ENCODE measurements at places on chromosomes 7 and 10.

- peak; percentile 42 for DNase-seq
These were observed 34.8 kb downstream of the GRID2IP start for GRCh38 chr7:6516387-6516983.

DNA sequence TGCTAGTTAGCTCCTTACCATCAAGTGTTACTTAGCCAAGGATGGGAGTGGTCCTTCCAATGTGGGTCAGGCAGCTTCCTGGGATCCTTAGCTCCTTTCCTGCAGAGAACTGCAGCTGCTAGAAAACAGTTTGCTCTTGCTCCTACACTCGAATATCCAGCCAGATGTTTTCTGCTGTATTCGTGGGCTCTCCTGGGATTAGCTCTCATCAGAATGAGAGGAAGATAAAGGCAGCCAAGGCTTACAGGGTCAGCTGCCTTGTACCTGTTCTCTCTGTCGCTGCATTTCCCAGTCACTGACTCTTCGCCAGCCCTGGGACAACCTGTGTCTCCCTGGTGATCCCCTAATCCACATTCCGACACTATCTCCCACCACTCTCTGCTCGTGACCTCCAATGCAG is 29.0 kb downstream of the NEUROD6 start:
- no peak for DNase-seq

DNA sequence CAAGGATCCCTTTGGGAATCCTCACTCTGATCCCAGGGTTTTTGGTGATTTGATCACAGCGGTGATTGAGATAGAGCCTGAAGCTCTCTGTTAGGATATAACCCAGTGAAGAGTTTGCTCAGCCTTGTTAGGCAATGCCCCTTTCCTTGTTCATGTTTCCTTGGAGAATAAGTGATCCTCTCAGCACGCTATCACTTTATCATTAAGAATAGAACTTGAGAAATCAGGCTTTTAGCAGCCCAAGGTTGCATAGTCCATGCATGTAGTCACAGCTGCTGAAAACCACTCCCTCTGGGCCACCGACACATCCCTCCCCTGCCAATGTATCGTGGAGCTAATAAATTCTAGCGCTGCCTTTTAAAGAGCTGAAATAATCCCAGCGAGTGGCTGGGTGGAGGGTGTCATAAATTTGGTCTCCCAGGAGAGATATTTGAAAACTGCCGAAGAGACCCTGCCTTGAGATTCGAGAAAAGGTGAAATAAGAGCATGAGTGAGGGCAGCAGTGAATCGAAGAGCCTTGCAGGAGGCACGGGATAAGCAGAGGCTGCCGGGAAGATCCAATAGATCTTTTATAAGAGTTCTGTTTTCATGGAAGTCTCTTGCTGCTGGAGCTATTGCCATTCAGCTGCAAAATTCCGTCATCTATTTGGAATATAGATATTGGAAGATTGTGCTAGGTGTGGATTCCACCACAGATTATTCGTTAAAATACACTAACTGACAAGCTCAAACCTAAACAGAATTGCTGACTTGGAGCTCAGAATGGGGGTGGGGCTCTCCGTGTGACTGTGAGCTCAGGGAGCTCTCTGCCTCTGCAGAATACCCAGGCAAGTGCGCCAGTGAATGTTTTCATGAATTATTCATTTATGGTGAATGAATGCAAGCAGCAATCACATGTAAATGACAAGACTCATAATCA is 249.8 kb downstream of the TRIL start:
- no peak for DNase-seq

DNA sequence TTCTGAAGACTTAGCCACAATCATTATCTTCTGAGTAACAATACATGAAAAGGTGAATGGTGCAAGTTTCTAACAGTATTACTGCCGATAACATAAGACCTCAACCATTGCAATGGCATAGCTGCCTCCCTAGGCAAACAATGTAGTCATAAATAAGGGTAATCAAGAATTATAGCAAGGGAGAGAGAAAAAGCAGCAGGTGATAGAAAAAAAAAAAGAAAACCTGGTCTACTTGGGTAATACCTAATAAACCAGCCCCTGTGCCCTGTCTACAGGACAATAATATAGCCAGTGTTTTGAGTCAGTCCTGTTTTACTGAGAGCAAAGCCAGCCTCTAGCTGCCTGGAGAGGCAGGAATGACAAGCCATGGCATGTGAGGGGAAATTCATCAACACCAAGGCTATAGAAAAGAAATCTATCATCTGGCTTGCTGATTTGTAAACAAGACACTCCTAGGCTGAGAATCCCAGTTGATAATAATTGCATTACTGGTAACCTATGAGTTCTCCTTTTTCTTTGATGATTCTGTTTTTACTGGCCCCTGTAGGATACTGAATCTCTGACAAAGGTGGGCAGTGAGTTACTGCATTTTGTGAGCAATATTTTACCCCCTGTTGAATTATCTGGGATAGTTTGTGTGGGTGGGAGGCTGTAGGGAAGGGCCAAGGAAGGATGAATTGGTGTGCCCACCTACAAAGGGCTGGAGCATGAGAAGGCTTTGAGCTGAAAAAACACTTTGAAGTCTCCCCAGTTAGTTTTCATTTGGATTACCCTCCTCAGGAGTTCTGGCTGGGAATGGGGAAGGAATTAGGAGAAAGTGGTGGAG is 1.7 kb upstream of the WEE2 start:
- DNase-seq = no peak

DNA sequence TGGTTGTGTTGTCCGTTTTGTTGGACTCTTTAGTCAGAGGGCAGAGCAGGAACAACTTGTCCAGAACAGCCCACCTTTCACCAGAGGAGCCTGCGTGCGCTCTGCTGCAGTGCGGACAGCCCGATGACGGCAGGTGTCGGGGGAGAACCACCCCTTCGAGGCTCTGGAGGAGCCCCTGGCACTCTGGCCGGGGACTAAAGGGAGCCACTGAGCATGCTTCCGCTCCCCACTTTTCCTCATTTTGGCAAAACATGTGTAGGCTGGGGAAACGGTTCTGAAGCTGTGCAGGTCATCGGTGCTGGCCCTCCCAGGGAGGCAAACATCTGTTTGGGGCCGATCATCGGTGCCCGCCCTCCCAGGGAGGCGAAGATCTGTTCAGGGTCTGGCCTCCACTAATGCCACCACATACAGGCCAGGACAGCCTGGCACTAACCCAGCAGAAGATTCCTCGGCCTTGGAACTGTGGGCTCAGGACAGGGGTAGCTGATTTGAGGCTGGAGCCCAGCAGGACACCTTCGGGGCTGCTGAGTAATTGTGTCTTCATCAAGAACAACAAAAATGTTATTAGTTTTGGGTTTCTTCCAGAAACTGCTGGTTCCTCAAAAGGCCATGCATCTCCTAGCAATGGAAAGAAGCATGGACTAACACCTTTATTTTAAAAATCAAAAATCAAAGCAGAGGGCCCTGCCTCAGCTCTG is 124.4 kb upstream of the TCERG1L start:
- DNase-seq = no peak

Measured in NCI-H187 treated with DMSO at 0.1 percent for 48 hours (cell line).